ENCODE measurements at places on chromosomes 16 and 17. TPM values are rescaled to one million over a fixed set of nuclear protein-coding genes. Genes with fewer than 3 reads are reported as not detected.

FMNL1 gene
- 4.1 TPM for total RNA-seq

NGFR gene
- total RNA-seq, result 3.3 TPM

TBC1D26 gene
- total RNA-seq, result 3.3 TPM

ST6GALNAC2 gene
- not detected for total RNA-seq

CLEC10A gene
- total RNA-seq, result not detected

CCL23 gene
- total RNA-seq, result not detected

CPHXL gene
- not detected for total RNA-seq

DNA sequence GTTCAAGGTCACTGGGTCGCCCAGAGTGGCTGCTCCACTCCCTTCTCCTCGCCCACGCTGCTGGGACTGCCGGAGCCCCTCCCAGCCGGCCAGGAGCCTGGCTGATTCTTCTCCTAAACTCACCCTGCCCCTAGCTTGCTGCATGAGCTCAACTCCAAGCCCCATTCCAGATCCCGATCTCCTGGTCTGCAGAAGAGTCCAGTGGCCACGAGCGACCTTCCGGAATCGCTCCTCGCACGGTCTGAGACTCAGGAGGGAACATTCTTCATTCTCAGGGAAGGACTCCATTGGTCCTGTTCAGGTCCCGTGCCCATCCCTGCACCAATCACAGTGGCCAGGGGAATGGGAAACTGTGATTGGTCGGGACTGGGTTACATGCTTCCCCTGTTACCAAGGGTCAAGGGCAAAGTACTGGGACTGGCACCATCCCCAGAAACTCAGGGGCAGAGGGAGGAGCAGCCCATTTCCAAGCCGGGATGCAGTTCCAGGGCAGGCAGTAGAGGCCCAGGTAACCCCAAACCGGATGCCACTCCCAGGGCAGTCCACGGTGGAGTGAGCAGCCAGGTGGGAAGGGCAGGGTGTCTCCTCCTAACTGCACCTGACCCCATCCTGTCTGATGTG, 24.5 kb upstream of the CIBAR2 start:
- no peak for DNase-seq

GRCh38 chr17:3834811-3835210, 11.2 kb downstream of the NCBP3 start:
- no peak for DNase-seq

GRCh38 chr17:61635913-61636432, 45.0 kb upstream of the NACA2 start:
- no peak for DNase-seq

DNA sequence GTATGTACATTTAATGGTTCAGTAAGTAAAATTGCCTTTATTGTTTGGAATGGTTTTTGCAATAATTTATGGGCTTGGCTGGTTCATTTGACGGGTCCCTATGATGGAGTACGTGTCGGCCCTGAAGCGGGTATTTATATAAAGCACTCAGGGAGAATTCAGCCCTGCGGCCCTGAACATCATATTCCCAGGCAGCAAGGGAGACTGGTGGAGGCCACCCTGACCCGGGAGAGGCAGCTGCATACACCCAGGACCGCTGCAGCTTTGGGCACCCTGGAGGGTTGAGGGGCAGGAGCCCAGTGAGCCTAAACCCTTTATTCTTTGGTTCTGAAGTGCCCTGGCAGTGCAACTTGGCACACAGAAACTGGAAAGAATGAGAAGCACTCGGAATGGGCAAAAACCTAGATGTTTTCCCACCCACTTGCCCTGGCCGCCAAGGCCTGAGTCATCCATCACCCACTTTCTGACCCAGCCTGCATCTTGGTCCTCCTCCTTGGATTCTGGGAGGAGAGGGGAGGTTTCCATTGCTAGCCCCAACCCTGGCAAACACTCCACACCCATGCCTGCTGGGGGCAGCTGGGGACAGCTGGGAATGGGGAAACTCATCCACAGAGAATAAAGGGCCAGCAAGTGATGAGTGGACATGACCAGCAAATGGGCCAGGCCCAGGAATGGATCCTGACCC, 162.2 kb upstream of the TNRC6C start:
- DNase-seq, result no peak

DNA sequence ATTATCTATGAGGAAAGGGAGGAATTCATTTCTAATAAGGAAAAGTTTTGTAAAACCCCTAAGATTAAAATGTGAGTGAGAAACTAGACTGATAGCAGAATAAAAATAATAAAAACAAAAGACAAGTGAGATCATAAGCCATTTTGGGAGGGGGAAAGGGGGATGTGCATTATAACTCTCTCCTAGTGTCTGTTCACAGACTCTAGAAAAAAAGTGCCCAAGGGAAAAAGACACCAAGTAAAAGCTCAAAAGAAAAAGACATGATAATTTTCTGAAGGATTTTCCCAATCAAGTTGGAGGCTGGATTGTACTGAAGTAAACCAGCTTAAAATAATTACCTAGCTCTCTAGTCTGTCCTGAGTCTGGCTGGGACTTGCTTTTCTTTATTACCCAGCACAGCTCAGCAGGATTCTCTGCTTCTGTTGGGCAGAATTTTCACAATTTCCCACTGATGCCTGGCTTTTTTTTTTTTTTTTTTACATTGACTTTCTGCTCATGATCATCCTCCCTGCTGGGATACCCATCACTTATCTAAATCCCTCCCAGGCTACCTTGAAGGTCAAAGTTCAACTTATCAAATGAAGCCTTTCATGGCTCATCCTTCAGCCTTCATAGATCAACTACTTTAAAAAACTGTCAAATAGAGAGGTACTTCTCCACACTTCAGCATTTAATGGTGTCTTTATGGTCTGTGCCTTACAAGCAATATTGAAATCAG, 124.2 kb upstream of the KCNJ16 start:
- DNase-seq, result no peak

- no peak for DNase-seq
Observed at GRCh38 chr17:66381701-66382362, 79.4 kb downstream of the PRKCA start.

GRCh38 chr17:72005332-72006163, 115.3 kb upstream of the SOX9 start:
- no peak for DNase-seq

DNA sequence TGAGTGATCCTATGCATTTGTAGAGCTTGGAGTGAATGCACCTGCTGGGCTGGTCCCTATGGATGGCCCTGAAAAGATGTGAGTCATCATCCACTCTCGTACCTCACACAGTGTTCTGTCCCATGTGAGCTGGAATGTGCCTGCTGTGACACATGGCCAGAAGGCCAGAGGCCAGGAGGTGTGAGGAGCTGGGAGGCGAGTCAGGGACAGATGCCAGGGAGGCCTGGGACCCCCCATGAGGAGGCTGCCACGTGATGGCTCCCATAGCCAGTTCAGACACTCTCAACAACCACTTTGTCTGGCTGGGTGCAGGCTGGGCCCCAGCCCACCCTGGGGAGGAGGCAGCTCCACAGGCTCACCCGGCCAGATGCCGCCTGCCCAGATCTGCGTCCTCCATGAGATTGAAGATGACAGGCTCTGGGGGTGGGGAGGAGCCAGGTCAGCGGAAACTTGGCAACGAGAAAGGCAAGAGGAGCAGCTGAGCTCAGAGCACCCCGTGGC, 168.8 kb downstream of the C16orf78 start:
- no peak for DNase-seq

DNA sequence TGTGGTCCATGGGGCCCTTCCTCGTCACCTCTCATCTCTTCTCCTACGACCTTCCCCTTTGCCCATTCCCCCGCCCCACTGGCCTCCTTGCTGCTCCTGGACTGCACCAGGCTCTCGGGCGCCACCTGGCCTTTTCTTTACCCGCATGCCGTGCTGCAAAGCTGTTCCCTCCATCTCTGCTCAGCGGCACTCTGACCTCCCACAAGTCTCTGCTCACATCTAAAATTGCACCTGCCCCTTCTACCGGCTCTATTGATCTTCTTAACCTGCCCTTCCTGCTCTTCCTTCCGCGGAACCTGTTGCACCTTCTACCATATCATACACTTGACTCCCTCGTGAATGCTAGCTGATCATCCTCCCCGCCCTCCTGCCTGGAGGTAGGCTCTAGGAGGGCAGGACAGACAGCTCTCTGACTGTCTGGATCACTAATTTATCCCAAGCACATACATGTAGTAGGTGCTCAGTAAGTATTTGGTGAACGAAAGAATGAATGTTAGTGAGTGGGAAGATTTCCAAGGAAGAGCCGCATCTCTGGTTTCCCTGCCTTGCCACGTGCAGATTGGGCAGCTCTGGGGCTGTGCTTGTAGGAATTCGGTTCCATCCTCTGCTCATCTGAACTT, 17.3 kb downstream of the DNAH17 start:
- no peak for DNase-seq

GRCh38 chr17:45435481-45435880, 2.8 kb upstream of the ARHGAP27 start:
- no peak for DNase-seq

- no peak for DNase-seq
Observed at GRCh38 chr17:53924530-53925455, 102.1 kb downstream of the KIF2B start.

DNA sequence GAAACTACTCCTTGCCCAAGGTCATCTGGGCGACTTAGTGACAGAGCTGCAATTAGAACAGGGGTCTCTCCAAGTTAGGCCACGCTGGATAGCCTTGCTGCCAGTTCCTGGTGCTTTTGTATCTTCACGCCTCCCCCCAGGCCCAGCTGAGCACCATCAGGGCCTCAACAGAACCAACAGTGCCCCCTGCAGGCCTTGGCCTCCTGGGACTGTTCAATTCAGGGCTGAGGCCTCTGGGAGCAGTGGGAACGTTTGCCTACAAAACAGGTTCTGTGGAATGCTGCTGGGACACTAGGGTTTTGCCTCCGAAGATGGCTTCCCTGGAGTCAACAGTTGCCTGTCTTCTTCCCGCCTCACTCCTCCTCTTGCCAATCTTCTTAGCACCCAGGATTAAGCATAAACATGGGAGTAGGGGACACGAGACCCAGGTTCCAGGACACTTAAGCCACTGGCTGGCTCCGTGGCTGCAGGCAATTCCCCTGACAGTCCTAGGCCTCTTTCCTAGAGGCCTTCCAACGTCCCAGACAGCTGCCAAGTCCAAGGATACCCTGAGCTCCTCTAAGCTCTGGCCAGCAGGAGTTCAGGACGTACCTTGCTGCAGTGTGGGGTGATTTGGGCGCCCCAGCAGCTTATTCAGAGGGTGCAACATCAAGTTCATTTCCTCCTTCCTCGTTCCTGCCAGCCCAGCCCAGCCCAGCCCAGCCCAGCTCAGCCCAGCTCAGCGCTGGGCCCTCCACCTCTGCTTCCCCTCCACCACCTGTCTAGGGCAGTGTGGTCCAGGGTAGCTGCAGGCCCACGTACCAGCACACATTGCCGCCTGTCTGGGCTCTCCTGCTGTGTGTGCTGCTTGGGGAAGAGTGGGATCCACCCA, 246.6 kb upstream of the RPL38 start:
- peak; percentile 60 for DNase-seq

GRCh38 chr16:47676635-47677177, 215.6 kb downstream of the PHKB start:
- DNase-seq, result no peak

GRCh38 chr17:77852731-77853130, 105.8 kb upstream of the TNRC6C start:
- no peak for DNase-seq

DNA sequence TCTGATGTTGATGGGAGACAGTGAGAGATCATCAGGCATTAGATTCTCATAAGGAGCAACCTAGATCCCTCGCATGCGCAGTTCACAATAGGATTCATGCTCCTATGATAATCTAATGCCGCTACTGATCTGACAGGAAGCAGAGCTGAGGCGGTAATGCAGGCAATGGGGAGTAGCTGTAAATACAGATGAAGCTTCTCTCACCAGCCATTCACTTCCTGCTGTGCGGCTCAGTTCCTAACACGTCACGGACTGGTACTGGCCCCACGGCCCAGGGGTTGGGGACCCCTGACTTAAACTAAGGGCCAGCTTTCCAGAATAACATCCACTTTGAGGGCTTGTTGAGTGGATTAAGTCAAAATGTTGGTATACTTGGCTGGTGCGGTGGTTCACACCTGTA, 2.6 kb upstream of the TMEM219 start:
- DNase-seq, result no peak

DNA sequence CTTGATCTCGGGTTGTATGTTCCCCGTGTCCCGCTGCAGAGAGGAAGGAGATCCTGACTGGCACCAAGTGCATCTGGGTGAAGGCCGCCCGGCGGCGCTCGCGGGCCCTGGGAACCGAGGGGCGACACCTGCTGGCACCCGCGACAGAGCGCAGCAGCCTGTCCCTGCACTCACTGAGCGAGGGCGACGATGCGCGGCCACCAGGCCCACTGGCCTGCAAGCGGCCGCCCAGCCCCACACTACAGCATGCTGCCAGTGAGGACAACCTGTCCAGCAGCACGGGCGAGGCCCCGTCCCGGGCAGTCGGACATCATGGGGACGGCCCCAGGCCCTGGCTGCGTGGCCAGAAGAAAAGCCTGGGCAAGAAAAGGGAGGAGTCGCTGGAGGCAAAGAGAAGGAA, 7.5 kb downstream of the BTBD17 start:
- DNase-seq, result no peak

GRCh38 chr17:50459756-50460155, 8.9 kb downstream of the CHAD start:
- DNase-seq, result no peak

GRCh38 chr16:65185241-65185778, 63.4 kb upstream of the CDH11 start:
- DNase-seq, result no peak

- no peak for DNase-seq
Observed at GRCh38 chr16:30458561-30459394, 13.1 kb upstream of the SEPHS2 start.

DNA sequence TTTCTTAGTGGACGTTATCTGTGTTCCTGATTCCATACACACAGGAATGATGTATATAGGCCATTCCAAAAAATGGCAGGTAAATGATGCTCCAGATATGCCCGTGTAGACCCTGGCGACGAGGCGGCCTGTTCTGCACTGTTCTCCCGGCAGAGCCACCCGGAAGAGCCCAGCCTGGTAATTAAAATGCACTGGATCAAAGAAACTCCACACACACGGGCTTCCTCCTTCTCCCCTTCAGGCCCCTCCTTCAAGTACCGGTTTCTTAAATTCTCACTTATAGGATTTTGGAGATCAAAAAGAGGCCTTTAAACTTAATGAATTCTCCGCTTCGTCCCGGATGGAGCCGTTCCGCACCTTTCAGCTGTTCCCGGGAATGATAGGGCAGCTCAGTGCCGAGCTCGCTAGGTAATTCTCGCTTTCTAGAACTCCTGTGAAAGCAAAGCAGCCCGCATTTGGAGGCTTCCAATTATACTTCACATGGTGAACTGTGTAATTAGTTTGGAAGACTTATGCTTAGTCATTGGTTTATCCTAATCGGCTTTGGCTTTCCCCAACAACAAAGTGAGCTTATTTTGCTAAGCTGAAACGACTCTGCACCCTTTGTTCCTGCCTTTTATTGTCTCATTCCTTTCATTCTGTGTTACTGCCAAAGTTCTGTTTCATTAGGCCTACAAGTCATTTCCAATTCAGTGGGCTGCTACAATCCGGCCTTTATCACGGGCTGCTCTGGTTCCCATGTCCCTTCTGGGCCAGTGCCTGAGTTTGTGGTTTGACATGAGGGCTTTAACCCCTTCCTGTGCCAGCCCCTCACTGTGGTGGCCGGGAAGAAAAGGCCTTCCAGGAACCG, 150.0 kb downstream of the MSI2 start:
- peak; percentile 33 for DNase-seq
